ENCODE measurements at places on chromosomes 12 and 14.

DNA sequence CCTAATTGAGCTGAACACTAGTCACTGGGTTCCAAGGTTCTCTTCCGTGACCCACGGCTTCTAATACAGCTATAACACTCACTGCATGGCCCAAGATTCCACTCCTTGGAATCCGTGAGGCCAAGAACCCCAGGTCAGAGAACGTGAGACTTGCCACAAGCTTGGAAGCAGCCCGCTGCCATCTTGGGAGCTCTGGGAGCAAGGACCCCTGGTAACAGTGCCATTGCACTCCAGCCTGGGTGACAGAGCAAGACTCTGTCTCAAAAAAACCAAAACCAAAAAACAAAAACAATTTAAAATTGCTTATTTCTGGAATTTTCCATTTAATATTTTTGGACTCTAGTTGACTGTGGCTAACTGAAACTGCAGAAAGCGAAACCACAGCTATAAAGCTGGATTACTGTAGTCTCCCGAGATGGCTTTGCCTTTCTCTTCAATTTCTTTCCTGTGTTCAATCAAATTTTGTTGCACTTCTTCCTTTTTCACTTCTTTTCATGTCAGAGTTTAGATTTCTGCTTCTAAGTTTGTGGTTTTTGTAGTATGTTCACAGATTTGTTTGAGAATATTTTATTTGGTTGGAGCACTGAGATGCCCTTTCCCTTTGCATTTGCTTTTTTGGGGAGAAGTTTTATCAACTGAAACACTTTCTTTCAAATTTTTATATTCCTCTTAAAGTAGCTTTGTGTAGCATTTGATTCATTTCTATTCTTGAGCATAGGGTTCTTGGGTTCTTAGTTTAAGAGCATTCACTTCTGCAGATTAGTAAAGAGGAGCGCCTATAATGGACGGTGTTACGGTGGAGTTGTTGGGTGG, 44.6 kb downstream of the DDHD1 start:
- DNase-seq: no peak

GRCh38 chr12:5138256-5138655, 94.6 kb downstream of the KCNA5 start:
- no peak for DNase-seq

DNA sequence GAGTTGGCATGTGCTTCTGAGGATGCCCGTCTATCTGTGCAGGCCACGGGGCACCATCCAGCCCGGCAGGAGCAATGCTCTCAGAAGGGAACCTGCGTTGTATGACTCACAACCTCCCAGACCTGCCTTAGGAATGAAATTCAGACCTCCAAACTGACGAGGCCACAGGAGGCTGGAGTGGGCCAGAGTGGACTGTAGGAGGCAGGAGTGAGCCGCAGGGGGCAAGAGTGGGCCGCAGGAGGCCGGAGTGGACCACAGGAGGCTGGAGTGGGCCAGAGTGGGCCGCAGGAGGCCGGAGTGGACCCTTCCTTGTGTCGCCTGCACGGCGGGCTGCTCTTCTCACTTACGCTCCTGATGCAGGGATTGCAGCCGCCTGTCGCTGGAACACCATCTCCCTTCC, 11.1 kb upstream of the FBRSL1 start:
- no peak for DNase-seq

DNA sequence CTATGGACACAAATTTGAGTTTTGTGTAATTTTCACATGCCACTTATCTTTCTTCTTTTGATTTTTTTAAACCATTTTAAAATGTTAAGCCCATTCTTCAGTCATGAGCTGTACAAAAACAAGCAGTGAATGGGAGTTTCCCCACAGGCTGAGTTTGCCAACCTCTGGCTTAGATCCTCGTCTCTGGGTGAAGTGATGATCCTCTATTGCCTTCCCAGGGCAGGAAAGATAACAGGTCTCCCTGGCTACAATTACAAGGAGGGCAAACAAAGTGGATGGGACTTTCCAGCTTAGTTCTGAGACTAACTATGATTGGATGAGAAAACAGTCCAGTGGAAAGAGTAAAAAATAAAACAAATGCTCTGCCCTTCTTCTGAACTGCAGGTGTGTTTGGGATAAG, 203.7 kb downstream of the SPTSSA start:
- DNase-seq: no peak

Data from ecto neural progenitor cell (in vitro differentiated cells).